ENCODE measurements at places on chromosomes 5 and 9. TPM values are rescaled to one million over a fixed set of nuclear protein-coding genes. Genes with fewer than 3 reads are reported as not detected.

C9orf50 gene
- total RNA-seq = not detected

DNA sequence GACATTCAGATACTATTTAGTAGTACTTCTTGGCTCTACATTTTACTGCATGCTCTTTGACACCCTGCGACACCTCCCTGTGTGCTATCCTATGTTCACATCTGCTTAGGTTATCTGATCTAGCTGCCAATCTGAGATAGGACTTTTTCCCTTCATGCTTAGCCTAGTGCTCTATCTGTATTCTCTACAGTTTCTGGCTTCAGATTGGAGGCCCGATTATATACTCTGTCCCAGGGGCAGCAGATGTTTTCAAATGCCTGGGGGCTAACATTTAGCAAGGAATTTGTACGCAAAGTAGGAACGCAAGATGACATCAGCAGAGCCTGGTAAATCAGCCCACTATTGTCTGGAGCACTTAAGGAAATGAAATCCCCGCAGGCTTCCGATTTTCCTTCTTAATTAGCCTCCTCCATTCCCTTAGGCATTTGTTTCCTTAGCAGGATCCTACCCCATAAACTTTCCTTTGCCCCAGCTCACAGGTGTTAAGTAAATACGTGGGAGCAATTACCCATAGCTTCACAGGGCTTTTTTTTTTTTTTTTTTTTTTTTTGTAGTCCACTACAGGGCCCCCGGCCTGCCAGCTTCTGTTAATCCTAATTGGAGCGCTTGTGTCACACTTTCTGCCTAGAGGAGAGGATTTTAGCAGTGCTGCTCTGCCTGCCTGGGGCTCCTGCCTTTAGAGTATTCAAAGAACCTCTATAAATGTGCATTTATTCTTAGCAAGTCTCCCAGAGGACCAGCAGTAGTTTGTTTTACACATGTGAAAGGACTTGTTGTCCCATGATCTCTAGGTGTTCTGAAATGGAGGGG lies 61.1 kb upstream of the LPAR1 start:
- DNase-seq = no peak

DNA sequence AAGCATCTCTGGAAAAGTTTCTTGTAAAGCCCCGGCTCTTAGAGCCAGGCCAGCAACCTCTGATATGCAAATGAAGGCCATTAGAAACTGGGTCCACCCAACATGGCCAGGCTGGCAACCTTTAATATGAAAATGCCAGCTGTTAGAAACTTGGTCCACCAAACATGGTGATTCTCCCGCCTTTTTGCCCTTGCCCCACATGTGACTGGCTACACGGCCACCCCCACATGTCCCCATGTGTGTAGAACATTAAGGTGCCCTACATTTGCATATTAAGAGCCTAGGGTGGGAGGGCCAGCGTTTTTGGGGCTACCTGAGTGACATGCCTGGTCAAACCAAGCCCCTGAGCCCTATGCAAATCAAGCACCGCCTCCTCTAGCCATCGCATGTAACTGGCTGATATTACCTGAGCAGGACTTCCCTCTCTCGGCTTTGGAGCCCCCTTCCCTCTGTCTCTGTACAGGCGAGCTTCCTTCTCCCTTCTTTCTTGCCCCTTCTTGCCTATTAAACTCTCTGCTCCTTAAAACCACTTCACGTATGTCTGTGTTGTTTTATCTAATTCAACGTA lies 39.0 kb downstream of the S100Z start:
- DNase-seq = no peak

GRCh38 chr9:98129451-98129881 lies 10.4 kb upstream of the TRIM14 start:
- DNase-seq = no peak

DNA sequence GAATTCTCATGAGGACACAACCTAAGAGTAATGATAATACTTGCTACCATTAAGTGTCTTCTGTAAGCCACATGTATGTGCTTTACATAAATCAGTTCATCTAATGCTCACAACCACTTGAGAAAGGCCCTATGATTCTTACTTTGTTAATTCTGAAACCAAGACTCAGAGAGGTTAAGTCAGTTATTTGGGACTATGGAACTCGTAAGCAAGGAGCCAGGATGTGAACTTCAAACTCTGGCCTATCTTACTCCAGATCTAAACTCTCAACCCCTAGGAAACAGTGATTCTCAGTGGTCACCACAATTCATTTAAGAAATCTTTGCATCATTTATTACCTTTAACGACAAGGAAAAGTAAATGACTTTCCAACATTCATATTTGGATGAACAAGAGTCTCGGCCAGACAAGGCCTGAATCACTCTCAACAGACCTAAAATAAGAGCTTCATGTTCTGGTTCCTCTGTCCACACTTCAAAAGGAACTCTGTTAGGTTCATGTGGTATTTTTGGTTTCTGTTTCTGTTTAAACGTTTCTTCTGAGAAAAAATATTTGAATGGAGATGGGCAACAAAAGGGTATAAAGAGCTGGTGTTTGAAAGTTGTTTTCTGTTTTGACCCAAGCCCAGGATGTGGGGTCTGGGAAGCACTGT lies 104.8 kb downstream of the LPAR1 start:
- DNase-seq = no peak

Data from astrocyte (in vitro differentiated cells and primary cell).